ENCODE measurements at places on chromosomes 7 and 10. TPM values are rescaled to one million over a fixed set of nuclear protein-coding genes. Genes with fewer than 3 reads are reported as not detected.

Gene MKI67
- 1.3 TPM for total RNA-seq

DNA sequence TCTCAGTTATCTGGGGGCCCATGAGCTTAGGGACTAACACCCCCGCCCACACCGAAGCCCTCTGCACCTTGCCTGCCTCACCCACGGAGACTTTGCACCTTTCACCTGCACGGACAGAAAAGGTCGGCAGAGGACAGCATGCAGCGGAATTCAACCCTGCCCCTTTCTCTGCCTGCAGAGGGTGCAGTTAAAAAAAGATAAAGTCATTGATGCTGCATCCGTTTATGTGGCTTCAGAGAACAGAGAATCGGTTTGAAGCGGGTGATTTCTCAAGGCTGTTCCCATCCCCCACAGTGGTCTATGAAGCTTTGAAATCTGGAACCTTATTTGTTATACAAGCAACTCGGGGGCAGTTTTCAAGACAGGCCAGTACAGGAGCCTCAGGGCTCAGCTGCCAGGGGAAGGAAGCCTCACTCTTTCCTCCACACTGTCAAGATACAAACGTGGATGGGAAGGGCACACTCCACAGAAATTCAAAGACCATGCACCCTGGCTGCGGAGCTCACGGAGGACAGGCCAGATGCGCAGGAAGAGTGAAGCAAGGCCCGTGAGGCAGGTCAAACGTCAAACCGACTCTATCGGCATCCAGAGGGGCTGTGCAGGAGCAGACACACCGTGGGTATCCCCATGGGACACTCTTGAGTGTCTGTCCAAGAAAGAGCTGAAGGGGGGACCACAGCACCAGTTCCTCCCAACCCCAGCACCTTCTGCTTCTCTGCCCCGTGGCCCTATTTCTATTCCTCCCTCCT is 66.3 kb downstream of the INSIG1 start:
- no peak for DNase-seq

DNA sequence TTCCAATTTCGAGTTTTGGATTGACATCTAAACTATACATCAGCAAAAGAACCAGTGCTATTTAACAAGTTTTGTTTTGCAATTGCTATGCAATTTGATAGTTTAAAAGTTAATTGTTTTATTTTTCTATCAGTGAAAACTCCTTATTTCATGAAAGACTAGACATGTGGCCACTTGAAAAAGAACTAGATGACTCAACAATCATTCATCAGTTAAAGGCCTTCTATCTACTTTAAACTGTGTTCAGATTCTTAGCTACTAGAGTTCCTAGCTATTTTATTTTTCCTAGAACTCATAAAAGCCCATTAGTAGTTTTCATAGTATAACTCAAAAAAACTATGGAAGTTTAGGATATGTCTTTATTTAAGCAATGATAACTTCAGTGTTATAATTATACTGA is 104.6 kb upstream of the LSM8 start:
- no peak for DNase-seq

Gene HOXA9
- total RNA-seq: 7.1 TPM

DNA sequence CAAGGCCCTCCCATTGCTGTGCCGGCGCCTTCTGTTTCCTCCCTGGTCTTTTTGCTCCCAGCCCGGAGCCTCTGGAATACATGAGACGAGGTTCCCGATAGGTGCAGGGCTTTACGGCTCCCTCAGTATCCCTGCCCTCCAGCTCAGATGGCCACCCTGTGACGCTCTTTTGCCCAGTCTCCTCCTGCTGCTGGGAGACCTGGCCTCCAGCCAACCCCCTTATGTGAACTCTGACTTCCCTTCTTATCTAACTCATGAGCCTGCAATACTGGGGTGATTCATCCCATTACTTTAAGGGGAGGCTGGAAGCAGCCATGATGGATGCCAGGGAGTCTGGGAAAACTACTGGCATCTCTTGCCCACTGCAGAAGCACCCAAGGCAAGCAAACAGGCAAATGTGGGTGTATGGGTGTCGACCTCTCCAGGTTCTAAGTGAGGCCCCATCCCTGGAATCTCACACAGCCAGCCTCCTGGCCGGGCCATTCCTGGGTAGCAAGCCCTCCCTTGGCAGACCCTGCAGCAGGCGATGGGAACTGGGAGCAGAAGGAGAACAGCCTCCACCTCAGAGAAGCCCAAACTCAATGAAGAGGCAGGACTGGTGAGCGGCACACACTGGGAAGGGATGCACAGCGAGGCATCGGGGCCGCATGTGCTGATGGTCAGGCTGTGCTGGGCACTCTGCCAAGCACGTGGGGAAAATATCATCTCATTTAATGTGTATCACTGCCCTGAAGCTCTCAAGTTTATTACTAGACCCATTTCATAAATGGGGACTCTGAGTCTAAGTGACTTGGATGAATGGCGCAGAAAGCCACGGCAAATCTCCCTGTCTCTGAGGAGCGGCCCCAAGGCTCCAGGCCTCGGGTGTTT is 97.5 kb downstream of the FAM53B start:
- DNase-seq: peak; percentile 90

GRCh38 chr10:21889477-21890275 is 113.9 kb downstream of the DNAJC1 start:
- DNase-seq: no peak

GRCh38 chr7:1483536-1484505 is 20.4 kb downstream of the INTS1 start:
- no peak for DNase-seq

DNA sequence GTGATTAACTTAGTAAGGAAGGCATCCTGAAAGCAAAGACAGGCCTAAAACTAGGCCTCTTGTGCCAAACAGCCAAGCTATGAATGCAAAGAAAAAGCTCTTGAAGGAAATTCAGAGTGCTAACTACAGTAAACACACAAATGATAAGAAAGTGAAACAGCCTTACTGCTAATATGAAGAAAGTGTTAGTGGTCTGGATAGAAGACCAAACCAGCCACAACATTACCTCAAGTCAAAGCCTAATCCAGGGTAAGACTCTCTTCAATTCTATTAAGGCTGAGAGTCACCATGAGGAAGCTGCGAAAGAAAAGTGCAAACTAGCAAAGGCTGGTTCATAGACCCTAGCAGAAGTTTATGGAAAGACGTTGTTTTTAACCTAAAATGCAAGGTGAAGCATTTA is 66.0 kb downstream of the IPMK start:
- DNase-seq: no peak

DNA sequence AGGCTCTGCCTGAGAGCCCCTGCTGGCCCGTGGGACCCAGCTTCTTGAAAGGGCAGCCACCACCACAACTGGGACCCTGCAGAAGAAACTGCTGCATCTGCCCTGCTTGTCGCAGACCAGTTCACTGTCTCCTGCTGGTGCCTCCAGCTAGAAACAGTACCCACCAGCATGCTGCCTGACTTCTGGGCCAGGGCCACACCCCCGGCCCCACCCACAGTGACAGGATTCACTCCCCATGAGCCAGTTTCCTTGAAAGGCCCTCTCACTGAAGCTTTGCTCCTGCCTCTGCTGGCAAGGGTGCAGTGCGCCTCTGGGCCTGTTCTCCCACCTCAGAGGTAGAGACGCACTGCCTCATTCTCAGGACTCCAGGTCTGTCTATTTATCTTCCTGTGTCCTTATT is 32.4 kb downstream of the ANXA11 start:
- no peak for DNase-seq

DNA sequence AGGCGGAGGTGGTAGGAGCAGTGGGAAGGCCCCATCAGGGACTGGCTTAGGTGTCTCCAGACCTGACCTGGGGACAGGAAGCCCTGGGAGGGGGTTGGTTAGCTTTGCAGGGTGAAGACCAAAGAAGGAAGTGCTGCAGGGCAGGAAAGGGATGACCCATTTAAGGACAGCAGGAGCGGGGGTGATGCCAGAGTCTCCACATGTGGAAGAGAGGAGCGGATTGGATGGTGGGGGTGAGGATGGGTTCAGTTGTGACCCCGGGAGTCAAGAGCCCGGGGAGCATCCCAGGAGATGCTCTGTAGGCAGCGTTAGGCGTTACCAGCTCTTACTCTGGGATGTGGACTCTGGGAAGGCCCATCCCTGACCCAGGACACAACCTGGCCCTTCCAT is 3.1 kb upstream of the LDB3 start:
- DNase-seq: no peak

Gene MPP7
- total RNA-seq: 7.8 TPM

GRCh38 chr7:23017309-23017708 is 3.4 kb upstream of the HYCC1 start:
- DNase-seq: no peak

- no peak for DNase-seq
These were observed 66.9 kb downstream of the FOXL3 start for GRCh38 chr7:356691-357462.

DNA sequence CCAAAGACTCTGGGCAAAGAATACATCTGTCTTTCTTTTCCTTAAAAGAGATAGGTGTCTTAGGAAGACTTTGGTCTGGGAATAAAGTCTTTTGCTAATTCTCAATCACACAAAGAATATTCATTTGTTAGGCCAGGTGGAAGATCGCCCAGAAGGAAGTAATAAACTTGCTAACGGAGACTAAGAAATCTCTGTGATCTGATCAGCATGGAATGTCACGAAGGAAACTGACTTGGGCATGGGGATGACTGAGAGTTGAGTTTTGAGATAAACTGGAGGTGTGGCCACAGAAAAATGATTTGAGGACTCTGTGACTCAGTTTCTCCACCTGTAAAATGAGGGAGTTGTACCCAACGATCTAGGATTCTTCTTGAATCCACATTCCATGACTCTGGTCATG is 161.1 kb upstream of the SVIL start:
- DNase-seq: no peak

Gene FAM25C
- not detected for total RNA-seq

- no peak for DNase-seq
These were observed 69.2 kb downstream of the INHBA start for GRCh38 chr7:41633690-41634089.

DNA sequence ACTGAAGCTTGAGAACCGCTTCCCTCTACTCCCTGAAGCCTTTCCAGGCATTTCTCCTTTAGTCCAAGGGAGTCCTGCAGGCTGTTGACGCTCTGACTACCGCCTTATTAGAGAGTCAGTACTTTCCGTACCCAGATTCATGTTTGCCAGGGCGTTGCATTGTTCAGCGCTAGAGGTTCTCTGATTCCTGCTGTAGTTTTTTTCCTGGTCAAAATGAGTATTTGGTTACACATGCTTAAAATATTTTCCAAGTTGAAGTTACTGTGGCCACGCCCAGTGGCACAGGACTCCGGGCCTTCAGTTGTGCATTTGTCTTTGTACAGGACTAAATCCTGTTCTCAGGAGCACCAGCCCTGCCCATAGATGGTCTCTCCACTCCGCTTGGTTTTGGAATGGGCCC is 7.9 kb downstream of the MTURN start:
- DNase-seq: peak; percentile 57

DNA sequence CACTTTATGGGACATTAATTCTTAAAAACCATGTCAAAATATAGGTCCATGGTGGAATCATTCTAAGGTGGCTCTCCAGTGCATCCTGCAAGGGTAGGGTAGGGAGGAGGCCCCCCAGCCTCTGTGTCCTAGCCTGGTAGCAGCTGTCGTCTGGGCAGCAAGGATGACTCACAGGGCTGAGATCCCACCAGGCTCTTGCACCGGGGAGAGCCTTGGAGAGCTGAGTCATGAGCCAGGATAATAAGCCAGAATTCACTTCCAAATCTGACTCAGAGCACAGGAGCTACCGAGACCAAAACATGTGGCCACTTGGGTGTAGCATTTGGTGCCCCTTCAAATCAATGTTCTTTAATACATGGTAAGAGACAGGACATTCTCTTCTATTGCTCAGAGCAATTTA is 298.5 kb downstream of the NEBL start:
- DNase-seq: no peak

DNA sequence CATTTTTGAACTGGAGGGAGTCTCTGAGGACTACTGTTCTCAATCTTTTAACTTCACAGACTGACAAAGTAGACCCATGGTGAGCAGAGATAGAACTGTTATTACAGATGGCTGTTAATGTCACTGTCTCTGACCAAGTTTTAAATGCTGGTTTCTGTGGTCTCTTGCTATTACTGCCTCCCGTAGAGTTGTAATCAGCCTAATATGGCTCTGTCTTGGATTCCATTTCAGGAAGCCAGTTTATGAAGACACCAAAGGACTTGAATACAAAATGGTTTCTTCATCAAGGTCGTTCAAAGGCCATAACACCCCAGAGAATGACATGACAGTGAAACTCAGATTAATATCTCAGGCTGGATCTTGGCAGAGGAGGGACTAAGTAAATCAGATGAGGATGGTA is 3.9 kb downstream of the SFRP4 start:
- no peak for DNase-seq

DNA sequence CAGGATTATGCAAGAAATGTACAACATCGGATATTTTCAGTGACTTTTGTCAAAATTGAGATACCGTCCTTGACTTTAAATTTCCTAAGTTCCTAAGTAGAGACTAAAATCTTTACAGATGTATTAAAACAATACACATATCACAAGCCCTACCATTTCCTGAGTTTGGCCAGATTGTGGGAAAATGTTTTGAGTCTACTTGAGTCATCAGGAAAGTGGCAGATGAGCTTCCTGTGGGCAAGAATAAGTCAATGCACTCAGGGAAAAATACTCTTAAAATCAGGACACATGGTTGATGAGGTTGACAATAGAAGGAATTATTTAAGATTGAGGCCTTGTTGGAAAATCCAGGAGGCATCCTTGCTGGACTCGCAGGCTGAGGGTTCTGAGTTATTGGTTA is 162.5 kb downstream of the SNX10 start:
- DNase-seq: no peak

DNA sequence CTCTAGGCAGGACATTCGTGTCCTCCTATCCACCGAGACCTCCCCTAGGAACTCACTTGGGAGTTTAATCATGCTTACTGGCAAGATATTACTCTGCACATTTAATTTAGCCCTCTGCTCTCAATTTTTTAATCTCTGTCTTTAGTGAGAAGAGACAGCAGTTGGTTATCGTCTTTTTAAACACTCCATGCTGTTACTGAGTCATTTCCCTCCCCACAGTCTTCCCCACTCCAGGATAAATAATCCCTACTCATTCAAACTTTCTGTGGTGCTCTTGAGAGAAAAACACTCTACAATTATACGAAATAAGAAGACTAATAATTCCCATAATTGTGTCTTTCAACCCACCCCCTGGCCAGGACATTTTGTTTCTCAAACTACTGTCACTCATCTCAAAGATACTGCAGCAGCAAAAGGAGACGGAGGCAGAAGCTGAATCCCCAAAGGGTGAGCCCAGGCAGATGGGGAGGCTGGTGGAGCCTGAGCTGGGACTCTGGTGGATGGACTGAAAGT is 84.2 kb downstream of the ANK3 start:
- DNase-seq: no peak

DNA sequence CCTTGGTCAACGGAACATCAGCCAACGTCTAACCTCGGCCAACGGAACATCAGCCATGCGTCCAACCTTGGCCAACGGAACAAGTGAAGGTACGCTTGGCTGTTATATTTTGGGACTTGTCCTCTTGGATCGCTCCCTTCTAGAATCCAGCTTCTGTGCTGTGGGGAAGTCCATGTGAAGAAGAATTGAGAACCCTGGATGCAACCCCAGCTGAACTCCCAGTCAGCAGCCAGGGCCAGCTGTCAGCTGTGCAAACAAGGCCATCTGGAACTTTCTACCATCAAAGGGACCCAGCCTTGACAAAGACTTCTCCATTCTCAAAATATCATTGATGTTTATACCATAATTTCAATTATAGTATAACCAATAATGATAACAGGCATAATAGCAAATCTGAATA is 43.3 kb upstream of the ITGA8 start:
- DNase-seq: no peak

Measured in sciatic nerve (tissue), 2 donors.